ENCODE measurements at places on chromosomes 2 and 18.

DNA sequence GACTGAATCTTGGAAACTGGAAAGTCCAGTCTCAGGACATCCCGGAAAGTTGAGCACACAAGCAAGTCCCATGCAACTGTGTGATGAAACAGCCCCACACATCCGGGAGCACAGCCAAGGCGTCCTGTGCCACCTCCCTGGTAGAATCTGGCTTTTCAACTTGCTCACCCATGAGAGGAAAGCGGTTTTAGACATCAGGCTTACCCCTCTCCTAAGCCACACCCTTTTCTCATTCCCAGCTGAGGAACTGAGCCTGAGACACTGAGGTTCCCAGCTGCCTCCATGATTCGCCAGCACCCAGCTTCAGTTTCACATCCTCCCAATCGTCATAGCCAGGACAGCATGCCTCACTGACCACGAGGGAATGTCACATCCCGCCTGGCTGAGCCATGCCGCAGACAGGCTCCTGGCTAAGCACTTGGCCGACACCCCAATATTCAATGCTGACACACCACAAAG lies 60.3 kb downstream of the STEAP3 start:
- peak; percentile 79 for DNase-seq

DNA sequence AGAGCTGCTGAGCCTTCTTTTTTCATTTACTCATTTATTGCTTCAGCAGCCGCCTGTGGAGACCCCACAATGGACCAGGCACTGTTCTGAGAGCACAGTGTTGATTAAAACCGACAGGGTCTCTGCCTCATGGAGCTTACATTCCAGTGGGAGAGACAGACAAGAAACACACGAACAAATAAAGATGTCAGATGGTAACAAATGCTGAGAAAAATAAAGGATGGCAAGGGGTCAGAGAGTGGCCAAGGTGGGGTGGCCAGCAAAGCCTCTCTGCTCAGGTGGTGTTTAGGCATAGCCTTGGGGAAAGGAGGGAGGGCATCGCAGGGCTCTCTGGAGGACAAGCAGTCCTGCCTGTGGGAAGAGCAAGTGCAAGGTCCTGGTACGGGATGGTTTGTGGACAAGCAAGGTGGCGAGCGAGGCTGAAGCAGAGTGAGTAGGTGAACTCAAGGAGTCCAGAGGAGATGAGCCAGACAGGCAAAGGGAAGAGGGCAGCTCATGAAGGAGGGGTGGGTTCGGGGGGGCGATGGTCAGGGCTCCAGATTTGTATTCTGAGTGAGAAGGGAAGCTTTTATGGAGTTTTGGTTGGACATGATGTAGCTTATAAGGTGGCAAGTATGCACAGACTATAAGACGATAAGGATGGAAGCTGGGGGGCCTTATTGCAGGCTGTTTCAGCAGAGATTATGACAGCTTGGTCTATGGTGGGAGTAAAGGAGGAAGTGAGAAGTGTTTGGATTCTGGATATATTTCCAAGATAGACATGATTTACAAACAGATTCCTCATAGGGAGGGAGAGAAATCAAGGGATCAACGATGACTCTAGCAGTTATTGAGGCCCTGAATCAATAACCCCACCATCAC lies 8.8 kb upstream of the ITGB6 start:
- DNase-seq, result no peak

DNA sequence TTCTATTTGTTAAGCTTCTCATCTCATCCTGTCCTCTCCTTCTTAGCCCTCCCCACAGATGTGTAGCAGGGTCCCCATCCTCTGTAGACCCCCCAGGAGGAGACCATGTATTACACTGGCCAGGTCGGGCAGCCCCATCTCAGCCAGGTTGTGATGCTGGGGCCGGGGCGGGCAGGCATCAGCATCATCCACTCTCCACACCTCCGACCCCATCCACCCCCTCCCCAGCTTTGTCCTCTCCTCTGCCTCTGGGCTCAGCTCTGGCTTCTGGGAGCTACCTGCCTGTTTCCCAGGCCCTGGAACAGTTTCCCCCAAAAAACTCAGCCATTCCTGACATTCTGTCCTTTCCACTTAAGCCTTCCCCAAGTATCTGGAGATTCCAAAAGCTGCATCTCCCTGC lies 49.2 kb downstream of the GBX2 start:
- DNase-seq, result no peak

- DNase-seq, result no peak
Observed at GRCh38 chr18:21196426-21196825, 45.6 kb upstream of the GREB1L start.

- no peak for DNase-seq
Observed at GRCh38 chr2:62265106-62265505, 69.2 kb downstream of the B3GNT2 start.

GRCh38 chr2:161576421-161576820 lies 47.8 kb upstream of the SLC4A10 start:
- no peak for DNase-seq

DNA sequence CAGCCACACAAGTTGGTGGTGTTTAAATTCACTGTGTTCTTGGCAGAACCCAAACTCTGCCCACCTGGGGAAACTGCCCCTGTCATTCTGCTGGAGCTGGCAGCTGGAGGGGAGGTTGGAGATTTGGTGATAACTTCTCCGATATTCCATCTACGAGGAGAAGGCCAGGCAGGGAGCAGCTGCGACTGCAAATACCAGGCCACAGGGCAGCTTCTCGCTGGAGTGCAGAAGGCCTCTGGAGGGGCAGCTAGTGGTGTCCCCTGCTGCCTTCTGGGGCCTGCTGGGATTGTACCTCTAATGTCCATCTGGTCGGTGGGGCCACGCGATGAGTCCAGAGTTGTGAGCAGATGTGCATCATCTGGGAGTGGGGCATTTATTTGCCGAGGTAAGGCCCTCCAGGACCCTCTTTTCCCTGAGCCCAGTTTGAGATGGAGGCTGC lies 98.9 kb downstream of the ACKR3 start:
- DNase-seq, result no peak

- DNase-seq, result no peak
Observed at GRCh38 chr2:74767618-74768017, 66.3 kb upstream of the HK2 start.

- no peak for DNase-seq
Observed at GRCh38 chr2:66031236-66031635, 403.7 kb upstream of the MEIS1 start.

DNA sequence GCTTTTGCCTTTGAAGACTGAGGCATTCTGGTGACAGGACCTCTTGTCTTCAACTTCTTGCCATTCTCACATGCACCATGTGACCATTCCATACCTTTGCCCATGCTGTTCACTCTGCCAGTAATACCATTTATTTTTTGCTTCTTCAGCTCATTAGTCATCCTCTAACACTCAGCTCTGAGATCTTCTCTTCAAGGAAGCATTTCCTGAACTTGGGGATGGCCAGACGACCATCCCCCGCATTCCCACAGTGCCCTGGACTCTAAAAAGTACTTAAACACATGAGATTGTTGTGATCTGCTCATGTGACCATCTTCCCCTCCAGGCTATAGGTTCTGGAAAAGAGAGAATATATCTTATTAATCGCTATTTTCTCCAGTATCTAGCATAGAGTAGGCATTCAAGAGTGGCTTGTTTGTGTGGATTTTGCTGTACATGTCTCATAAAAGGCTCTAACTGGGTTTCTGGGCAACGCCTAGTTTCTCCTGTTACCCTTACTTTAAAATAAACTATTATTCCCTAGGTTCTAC lies 33.9 kb downstream of the PAX3 start:
- DNase-seq, result no peak

GRCh38 chr2:236210536-236210935 lies 42.4 kb upstream of the GBX2 start:
- DNase-seq, result no peak

DNA sequence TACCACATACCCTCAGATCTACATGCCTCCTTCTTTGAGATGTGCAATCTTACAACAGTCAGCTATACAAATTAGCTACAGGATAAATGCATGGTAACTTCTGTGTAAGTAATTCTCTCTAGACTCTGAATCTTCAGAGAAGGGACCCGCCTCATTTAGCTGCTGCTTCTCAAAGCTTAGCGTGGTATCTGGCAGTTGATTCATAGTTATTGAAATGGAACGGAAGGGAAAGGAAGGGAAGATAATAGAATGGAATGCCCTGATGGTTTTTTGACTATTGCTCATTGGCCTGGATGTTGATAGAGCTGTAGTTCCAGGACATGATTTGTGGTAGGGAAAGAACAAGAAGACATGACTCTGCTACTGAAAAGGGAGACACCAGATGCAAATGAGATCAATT lies 498.1 kb upstream of the CRIM1 start:
- DNase-seq, result no peak

DNA sequence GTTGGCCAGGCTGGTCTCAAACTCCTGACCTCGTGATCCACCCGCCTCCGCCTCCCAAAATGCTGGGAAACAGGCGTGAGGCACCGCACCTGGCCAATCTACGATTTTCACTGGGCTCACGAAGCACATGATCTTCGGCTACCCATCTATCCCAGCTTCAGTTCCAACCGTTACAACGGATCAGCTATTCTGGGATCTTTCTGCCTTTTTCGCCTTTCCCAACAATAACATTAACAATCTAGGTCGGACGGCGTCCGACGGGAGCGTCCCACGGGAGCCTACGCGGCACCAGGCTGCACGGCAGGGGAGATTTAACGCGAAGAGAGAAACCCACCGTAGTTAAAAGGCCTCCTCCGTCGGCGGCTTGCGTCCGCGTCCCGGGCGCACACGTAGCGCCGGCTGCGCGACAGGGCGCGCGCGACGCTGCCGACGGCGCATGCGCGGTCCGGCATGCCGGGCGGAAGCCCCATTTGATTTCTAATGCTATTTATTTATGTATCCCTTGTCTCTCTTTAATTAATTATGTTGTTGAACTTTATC lies at the start of gene MSL3B:
MSL3B (minus strand) TSS at position 394 of the 540 bp plus-strand sequence.
- no peak for DNase-seq

DNA sequence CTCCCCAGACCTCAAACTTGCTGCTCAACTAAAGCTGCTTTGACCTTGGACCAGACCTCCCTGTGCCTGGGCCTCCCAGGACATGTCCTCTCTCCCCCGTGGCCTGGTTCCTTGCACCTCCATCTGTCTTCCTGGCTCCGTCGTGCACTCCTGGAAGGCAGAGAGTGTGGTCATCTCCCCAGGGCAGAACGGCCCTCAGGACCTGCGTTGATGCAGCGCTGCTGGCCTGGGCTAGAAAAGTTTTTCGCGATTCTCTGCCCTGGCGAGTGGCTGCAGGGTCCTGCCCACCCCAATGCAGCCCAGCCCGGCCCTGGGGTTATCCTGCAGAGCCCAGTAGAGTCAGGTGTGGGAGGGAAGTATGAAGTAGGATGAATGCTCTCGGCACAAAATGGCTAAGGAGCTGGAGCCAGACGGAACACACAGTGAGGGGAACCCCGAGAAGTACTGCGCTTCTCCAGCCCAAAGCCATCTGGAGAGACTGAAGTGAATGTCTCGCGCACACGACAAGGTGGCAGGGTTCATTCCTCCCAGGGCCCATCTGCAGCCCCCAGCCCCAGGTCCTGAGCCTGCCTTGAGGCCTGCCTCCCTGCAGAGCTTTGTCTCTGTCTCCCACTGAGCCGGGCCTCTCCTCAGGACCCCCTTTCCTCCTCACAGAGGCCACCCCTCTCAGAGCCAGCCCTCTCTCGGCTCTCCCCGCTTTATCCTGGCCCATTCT lies 41.7 kb downstream of the ATOH8 start:
- no peak for DNase-seq

GRCh38 chr2:214503568-214503967 lies 92.7 kb downstream of the VWC2L start:
- DNase-seq, result no peak

DNA sequence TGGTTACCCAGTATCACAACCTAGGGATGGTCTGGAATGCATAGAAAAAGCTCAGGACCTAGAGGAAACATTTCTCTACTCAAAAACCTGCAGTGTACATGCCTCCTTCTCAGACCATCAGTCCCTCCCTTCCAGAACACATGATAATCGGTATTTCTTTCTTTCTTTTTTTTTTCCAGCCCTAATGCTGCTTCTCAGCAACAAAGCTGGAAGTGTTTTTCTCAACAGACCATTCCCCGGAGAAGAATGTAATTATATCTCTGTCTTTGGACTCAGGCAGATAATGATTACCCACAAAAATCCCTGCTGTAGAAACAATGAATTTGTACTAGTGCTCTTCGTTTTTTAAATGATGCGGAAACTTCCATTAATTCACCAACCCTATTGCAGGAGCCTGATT lies 44.1 kb upstream of the NDUFV2 start:
- DNase-seq, result no peak

GRCh38 chr2:60888853-60889252 lies 7.5 kb downstream of the REL start:
- no peak for DNase-seq

DNA sequence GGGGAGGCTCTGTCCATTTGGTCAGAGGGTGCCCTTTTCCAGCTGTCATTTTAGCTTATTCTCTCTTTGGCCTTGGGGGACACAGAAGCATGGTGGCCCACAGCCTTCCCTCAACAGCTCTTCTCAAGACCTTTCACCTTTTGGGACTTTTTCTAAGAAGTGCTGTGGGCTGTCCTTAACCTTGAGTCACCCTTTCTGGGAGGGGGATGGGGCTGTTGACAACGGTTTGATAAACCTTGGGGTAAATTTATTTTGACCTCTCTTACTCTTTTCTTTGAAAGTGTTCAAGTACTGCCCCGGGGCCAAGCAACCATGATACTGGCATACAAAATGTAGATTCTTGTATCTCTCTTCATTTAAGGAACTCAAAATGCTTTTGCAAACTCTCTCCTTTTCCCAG lies 13.7 kb downstream of the IGFBP5 start:
- DNase-seq, result no peak

DNA sequence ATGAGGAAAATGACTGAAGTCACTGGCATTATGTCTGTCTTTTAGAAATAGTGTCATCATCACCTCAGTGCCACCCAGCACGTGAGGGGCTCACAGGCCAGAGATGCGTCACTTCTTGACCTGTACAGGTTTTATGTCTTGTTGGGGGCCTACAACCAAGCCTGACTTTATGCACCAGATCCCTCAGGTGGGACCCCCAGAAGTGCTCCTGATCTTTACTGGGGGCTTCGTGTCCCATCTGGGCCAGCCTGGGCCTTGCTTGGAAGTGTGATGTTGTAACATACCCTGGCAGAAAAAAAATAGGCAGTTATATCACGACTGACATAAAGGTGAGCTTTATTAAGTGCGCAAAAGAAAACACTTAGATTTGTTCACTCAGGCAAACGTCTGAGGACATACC lies 21.5 kb upstream of the GNAL start:
- no peak for DNase-seq

- DNase-seq, result no peak
Observed at GRCh38 chr18:59308938-59309260, 9.6 kb downstream of the CPLX4 start.

Measured in ascending aorta (tissue), 2 donors.